ENCODE measurements at places on chromosomes 4 and X.

DNA sequence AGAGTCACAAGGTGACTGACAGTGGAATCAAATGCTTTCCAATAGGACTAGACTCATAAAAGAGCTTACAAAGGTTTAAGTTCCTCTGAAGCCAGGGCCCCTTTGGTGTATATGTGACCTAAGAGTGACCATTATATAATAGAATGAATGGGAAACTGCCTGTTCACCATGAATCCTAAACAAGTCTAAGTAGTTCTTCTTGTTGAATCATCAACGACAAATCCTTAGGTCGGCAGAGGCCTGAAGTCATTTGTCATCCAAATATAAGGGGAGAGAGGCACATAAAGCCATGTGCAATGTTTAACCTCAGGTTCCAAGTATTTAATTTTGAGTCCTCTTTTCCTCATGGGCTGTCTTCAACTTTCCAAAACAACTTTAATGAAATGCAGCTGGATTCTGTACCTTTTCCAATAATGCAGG is 122.4 kb downstream of the RASL11B start:
- DNase-seq = no peak

DNA sequence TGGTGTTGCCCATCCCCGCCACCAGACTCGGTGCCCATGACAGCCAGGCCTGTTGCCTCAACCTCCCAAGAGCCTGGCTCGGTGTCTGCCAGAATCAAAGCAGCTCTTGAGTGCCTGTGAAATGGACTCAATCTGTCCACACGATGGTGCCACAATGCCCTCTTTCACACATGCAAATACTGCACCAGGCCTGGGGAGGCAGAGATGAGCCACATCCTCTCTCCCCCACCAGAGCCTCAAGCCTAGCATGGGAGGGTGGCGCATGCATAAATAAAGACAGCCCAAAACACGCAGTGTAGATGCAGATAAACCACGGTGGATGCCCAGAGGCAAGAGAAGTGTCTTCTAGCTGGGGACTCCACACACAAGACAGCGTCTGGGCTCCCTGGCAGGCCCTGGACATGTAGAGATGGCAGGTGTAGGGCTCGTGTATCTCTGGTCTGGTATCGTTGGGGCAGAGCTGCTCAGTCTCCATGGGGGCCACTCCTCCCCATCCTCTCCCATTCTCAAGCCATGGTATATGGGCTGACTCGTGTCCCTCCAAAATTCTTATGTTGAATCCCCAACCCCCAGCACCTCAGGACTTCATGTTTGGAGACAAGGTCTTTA is 65.6 kb downstream of the JAKMIP1 start:
- no peak for DNase-seq

DNA sequence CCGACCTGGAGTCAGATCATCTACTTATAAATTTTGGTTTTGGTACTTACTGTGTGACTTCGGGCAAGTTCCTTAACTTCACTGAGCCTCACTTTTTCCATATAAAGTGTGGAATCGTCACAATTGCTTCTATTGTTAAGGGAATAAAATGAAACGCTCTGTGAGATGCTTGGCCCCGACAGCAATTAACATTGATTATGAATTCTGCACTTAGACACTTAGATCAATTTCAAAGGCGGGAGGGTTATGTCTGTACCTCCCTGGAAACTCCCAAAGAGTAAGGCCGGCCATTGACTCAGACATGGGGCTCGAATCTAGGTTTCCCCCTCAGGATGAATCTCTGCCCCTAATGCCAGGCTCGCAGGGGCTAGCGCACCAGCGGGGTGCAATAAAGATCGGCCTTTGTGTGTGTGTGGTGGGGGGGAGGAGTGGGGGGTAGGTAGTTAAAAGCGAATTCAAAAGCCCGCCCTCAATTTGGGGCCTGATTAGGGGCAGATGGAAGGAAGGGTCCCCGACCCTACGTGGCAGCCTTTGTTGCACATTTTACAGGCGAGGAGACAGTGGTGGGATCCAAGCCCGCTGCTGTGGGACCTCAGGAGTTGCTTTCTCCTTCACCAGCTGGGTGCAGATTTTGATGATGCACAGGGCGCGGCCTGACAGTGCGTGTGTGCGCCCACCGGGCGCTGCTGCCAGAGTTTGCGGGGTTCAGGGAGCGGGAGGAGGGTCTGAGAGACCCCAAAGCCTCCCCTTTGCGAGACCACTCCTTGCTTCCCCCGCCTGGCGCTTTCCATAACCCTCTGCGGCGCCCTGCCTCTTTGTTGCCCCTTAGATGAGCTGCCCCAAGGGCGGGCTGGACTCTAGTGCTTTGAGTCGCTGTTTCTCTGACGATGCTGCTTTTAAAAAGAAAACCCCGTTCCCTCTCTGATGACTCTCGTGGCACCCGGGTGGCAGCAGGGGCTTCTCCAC is 9.6 kb downstream of the MSX1 start:
- no peak for DNase-seq

- no peak for DNase-seq
Measured at GRCh38 chr4:141548791-141549190, 87.6 kb upstream of the IL15 start.

DNA sequence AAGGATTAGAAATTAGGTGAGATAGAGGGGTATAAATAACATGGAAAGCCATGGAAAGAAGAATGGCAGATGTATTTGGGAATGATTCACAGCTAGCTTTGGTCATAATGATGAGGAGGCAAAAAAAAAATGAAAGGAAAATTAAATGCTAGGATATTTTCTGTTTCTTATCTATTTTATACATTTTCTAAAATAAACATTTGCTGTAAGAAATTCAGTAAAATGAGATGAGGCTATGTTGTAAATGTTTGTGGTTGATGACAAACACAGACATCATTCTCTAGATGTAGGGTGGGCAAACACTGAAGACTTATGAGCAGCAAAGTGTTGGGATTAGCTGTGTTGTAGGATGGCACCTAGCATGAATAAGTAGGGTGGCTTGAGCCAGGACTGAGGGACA is 407.1 kb downstream of the IL15 start:
- DNase-seq = no peak
